Renal pelvis (tissue), 12 donors: ENCODE measurements at places on chromosomes 4 and X.

DNA sequence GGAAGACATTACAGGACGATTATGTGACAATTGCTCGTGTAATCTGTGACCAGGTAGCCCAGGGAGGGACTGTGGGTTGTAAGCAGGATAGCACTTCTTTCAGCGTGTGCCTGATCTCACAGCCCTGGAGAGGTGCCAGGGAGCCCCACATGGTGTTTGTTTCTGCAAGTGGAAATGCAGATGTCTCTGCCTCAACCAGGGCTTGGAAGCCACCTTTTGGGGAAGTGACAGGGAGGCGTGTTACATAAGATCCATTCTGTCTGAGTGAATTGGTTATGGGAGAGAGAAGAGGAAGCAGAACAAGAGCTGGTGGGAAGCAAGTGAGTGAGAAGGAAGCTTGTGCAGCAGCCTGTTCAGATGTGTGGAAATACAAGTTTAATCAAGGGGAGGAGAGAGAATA is 104.5 kb upstream of the GATB start:
- no peak for DNase-seq

DNA sequence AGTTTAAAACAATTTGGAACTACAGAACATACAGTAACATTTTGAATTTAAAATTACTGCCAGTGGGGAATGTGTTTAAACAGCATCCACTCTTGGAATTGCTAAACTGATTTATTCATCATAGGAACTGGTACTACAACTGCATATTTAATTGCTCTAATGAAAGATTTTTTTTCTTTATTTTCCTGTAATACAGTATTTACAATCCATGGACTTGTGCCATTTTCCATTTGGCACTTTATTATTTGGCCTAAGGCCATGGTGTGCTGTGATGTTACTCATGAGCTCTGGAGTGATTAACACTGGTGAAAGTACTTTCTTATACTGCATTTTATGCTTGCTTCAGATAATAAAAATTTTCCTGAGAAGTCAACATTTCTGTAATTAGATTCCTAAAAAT is 69.7 kb upstream of the NUDT6 start:
- no peak for DNase-seq

GRCh38 chrX:154734061-154734781 is 16.7 kb downstream of the GAB3 start:
- DNase-seq, result no peak

DNA sequence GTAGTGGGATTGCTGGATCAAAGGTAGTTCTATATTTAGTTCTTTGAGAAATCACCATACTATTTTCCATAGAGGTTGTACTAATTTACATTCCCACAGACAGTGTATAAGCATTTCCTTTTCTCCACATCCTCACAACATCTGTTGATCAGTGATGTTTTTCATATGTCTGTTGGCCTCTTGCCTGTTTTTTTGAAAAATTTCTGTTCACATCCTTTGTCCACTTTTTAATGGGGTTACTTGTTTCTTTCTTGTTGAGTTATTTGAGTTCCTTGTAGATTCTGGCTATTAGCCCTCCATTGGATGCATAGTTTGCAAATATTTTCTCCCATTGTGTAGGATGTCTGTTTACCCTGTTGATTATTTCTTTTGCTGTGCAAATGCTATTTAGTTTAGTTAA is 72.6 kb downstream of the STOX2 start:
- DNase-seq, result peak; percentile 52

DNA sequence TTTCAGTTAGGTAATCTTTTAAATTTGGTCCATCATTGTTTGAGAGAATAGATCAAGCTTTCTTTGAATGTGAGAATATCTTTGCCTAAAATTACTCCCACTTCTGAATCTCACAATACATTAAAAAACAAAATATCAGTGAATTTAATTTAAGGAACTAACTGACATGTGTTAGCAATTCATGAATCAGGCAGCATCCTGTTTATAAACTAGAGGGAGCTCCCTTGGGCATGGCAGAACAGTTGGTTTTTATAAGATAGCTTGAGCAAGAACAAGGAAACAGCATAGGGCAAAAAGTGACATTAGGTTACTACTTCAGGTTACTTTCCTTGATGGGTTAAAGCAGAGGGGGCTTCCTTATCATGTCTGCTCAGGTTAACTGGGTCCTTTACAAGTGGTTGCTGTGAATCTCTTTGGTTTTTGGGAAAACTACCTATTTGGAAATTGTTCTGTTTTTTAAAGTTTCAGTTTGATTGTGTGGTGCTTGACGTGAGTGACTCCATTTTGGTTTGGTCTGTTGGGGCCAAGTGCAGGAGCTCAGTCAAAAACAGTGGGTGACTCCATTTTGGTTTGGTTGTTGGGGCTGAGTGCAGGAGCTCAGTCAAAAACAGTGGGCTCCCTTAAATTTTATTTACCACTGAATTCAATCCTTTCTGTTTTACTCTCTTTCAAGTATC is 68.0 kb downstream of the PPEF2 start:
- DNase-seq, result no peak

GRCh38 chrX:132267392-132267791 is 48.1 kb upstream of the RAP2C start:
- DNase-seq, result no peak

DNA sequence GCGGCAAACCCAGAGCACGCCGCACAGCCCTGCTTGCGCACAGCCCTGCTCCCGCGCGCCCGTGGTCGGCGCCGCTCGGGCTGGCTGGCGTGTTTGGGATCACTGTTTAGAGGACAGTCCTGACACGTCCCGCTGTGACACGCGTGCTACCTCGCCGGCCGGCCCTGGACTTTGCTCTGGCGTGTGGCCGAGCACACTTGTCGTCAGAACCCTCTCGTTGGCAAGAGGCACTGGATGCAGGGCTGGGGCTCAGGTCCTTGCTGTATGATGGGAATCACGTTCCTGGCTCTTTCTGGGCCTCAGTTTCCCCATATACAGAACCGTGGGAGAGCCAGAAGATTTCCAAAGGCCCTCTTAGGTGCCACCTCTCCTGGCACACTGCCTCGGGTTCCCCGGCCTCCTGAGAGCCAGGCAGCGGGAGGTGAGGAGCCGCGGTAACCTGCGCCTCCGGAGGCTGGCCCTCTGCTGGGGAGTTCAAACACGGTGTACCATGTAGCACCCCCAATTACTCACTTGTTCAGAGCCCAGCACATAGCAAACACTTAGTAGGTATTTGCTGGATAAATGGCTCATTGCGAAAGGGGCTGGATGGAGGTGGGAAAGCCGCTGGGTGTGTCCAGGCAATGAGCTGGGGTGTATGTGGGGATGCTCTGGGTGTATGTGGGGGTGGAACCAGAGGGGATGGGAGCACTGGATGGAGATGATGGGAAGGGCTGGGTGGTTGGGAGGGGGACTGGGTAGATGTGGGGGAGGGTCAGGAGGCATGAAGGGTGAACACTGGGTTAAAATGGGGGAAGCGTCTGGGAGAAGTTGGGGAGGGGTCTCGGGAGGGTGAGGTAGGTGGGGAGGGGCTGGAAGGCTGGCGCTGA is 76.6 kb downstream of the HTRA3 start:
- no peak for DNase-seq

GRCh38 chrX:137363559-137363958 is 202.4 kb upstream of the ZIC3 start:
- no peak for DNase-seq

- DNase-seq, result no peak
Measured at GRCh38 chr4:97309121-97309520, 834.2 kb downstream of the STPG2 start.

- DNase-seq, result no peak
Measured at GRCh38 chrX:136816975-136817374, 36.2 kb upstream of the ARHGEF6 start.

DNA sequence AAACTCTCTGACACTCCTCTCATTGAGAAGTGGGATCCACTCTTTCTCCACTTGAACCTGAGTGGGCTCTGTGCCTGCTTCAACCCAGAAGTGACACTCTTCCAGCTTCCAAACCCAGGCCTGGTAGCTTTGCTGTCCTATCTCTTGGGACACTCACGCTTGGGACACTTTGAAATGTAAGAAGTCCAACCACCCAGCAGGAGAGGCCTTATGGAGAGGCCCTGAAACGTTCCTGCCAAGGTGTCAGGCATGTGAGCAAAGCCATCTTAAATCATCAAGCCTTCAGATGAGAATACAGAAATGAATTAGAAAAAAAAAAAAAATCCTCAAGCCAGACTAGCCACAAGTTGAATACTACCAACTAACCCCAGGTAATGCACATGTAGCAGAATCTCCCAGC is 30.2 kb downstream of the RBM47 start:
- DNase-seq, result no peak

- no peak for DNase-seq
Measured at GRCh38 chr4:188195389-188195985, 56.2 kb downstream of the TRIML1 start.

DNA sequence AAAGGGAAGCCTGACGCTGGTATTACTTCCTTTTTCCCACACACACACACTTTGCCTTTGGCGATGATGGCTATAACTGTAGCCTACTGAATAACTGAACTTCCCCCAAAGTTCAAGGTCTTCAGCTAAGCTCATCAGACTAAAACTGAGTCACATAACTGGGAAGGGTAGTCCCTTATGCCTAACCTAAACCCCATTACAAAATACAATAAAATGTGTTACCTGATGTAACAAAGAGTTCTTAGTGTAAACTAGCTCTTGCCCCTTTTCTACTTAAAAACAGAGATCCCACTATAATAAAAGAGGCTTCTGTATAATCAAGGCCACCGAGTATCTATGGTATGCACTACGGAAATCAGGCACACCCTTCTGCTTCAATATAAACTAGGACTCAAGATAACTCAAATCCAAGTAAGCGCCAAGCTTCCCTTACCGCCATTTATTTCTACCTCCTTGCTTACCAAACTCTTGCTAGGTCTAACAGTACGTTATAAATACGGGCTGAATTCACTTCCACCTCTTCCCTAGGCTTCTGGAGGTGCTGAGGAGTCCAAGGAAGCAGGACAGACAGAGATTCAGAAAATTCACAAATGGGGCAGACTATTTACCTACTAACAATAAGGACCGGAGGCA is 2.4 kb downstream of the OTUD4 start:
- DNase-seq, result no peak

GRCh38 chr4:96775501-96775900 is 935.6 kb downstream of the PDHA2 start:
- DNase-seq, result no peak

GRCh38 chr4:886244-886643 is 45.9 kb downstream of the GAK start:
- no peak for DNase-seq

DNA sequence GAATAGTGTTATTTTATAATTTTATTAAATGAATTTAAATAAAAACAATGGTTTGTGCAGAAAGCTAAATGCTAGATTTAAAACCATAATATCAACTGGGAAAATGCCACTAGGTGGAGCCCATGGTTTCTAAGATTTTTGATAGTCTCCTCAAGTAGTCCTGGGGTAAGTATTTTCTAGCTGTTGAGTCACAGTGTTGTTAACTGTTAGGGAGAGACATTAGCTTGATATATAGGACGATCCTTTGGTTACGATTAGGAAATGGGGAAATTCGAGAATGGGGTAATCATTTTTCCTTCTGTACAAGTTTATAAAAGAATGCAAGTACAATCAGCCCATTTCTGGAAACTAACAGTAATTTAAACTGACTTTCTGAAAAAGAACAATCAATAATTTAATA is 378.4 kb downstream of the ANKRD50 start:
- peak; percentile 57 for DNase-seq

DNA sequence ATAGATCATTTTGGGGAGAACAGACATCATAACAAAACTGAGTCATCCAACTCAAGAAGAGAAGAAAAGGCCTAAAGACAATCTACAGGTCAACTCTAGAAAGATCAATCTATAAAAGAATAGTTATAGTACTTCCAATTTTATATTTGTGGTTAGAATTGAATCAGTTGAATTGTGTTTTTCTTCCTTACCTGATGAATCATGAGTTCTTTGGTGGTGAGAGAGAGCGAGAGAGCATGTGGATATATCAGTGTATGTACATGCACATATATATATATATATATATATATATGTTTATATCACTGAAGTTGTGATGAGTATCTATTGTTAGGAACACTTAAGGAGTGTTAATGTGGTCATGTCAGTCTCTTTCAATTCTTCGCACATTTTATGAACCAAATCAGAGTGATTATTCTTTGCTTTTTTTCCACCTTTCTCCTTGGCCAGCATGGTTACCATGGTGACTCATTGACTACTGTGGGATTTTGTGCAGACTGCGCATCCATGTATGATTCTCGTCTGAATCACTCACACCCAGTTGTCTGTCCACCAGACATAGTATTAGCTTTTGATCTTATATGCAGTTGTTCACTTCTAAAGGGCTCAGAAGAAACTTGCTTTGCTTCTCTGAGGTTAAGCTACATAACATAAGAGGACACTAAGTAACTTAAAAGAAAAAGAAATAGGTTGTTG is 90.4 kb upstream of the RAB40AL start:
- DNase-seq, result no peak

- DNase-seq, result no peak
Measured at GRCh38 chr4:4456816-4457578, 70.1 kb downstream of the NSG1 start.

DNA sequence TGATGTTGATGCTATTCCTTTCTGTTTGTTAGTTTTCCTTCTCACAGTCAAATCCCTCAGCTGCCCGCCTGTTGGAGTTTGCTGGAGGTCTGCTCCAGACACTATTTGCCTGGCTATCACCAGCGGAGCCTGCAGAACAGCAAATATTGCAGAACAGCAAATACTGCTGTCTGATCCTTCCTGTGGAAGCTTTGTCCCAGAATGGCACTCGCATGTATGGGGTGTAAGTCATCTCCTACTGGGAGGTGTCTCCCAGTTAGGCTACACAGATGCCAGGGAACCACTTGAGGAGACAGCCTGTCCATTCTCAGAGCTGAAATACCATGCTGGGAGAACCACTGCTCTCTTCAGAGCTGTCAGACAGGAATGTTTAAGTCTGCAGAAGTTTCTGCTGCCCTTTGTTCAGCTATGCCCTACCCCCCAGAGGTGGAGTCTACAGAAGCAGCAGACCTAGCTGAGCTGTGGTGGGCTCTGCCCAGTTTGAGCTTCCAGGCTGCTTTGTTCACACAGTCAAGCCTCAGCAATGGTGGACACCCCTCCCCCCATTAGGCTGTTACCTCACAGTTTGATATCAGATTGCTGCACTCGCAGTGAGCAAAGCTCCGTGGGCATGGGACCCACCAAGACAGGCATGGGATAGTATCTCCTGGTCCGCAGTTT is 74.9 kb downstream of the SPIN3 start:
- no peak for DNase-seq

- no peak for DNase-seq
Measured at GRCh38 chr4:63757929-63758328, 651.3 kb downstream of the TECRL start.

DNA sequence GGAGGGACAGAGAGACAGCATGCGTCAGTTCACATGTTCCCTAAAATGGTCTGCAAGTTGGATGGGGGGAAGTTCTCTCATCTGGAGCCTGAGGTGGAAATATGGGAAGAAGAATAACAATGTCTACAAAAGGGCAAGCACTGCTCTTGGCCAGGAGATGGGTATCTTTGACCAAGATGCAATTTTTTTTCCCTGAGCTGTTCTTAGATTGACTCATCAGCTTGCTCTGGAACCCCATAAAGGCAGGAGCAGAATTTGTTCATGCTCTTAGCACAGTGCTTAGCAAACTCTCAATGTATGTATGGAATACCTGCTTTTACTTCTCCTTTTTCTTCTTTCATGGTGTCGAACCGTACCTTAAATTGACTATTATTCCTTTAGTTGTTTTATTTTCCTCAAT is 90.5 kb upstream of the ZNF827 start:
- DNase-seq, result no peak
